Glutamatergic neuron (in vitro differentiated cells): ENCODE measurements at places on chromosomes 3 and 15. TPM values are rescaled to one million over a fixed set of nuclear protein-coding genes. Genes with fewer than 3 reads are reported as not detected.
A peak's percentile ranks its signal among the peaks of the same experiment; 100 is the strongest.

DNA sequence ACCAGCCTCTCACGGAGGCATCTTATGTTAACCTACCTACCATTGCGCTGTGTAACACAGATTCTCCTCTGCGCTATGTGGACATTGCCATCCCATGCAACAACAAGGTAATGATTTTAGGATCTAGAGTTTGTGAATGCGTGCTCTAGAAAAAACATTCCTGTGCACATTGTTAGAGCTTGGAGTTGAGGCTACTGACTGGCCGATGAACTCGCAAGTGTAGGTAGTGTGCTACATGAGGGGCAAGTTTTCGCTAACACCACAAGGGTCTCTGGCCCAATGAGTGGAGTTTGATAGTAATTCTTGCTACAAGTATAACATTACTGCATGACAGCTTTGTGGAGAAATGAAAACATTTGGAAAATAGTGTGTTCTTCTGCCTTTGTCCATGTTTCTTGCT is 4.4 kb downstream of the RPSA start:
- H3K27me3 ChIP-seq = peaks cover 5% of the 10 kb centered on the region
- no peaks in the 10 kb centered on the region for H3K36me3 ChIP-seq
- H3K27ac ChIP-seq = no peak overlapping the region

DNA sequence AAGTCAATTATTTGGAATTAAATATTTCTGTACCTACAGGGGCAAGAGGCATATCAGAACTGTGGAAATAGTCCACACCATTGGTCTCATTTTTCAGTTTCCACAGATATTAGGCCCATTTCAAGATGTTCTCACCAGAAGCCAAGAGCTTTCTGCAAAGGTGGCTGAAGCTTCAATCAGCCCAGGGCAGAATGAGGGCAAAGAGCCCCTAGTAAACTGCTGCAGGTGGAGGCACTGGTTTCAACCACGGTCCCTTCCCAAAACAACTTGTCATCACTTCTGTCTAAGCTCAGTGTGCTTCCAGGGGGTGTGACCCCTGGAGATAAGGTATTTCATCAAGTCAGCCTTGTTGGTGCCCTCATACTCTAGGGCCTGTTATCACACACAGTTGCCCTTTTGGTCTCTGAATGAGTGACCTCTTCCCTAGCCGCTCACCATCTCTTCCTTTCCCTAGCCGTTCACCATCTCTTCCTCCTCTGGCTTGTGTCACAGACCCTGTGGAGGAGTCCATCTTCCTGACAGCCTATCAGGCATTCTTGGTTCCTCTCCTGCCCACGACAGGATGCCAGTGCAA is 21.2 kb downstream of the IL17RD start:
- H3K4me3 ChIP-seq = no peak overlapping the region
- H3K27me3 ChIP-seq = no peaks in the 10 kb centered on the region
- no peaks in the 10 kb centered on the region for H3K36me3 ChIP-seq
- no peak overlapping the region for H3K27ac ChIP-seq
- DNase-seq = no peak

- no peak overlapping the region for H3K4me3 ChIP-seq
- peaks cover 6% of the 10 kb centered on the region for H3K4me1 ChIP-seq
- no peak overlapping the region for H3K27ac ChIP-seq
- DNase-seq = no peak
- no peaks in the 10 kb centered on the region for H3K36me3 ChIP-seq
Measured at GRCh38 chr3:116667324-116667723, 42.3 kb upstream of the TUSC7 start.

- peaks cover 27% of the 10 kb centered on the region for H3K4me1 ChIP-seq
- no peak overlapping the region for H3K4me3 ChIP-seq
- H3K36me3 ChIP-seq = no peaks in the 10 kb centered on the region
- DNase-seq = no peak
- no peak overlapping the region for H3K27ac ChIP-seq
Measured at GRCh38 chr15:47857776-47858167, 140.5 kb downstream of the SEMA6D start.

GRCh38 chr3:69119681-69120080 is 2.7 kb downstream of the LMOD3 start:
- H3K27me3 ChIP-seq = no peaks in the 10 kb centered on the region
- no peaks in the 10 kb centered on the region for H3K36me3 ChIP-seq
- DNase-seq = no peak
- no peak overlapping the region for H3K27ac ChIP-seq
- peaks cover 2% of the 10 kb centered on the region for H3K4me1 ChIP-seq
- H3K4me3 ChIP-seq = no peak overlapping the region

DNA sequence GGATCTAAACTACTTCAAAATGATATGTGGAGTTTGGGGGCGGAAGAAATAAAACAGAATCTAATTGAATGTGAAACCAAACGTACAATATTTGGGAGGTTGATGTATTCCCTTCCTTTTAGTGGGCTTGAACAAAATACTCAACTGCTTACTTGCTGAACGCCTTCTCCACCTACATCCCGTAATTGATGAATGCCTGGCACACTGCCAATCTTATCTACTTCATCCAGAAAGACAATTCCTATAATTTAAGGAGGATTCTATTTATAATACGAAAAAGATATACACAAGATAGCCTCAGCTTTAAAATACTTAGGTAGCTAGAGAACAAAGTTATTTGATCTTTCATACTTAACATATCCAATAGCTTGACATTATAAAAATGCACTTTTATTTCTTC is 23.1 kb upstream of the PDCD7 start:
- no peak overlapping the region for H3K27ac ChIP-seq
- DNase-seq = no peak
- no peaks in the 10 kb centered on the region for H3K27me3 ChIP-seq
- no peaks in the 10 kb centered on the region for H3K36me3 ChIP-seq
- no peak overlapping the region for H3K4me3 ChIP-seq

DNA sequence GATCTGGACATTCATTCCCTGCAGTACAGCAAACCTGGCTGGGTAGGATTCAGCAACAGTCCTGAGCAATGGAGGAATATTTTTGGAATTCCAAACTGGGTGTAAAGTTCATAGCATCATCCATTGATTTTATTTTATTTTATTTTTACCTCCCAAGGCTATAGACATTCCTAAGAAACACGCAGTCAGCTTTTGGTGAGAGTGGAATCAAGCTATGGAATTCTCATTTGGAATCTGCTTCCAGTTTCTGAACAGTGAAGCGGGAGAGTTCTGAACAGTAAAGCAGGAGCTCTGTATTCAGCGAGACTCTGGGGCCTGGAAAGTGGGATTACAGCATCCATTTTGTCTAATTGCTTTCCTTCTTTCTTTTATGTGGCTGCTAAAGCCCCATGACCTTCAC is 1.4 kb upstream of the PDZRN3 start:
- H3K27me3 ChIP-seq = peaks cover 4% of the 10 kb centered on the region
- H3K4me3 ChIP-seq = peak overlapping the region; percentile 86
- H3K4me1 ChIP-seq = peaks cover 31% of the 10 kb centered on the region
- no peak for DNase-seq
- no peaks in the 10 kb centered on the region for H3K36me3 ChIP-seq

GRCh38 chr3:109257269-109257668 is 59.0 kb downstream of the DPPA2 start:
- H3K4me3 ChIP-seq = no peak overlapping the region
- H3K27ac ChIP-seq = no peak overlapping the region
- H3K4me1 ChIP-seq = no peaks in the 10 kb centered on the region
- H3K36me3 ChIP-seq = peaks cover 4% of the 10 kb centered on the region

- peaks cover 3% of the 10 kb centered on the region for H3K27me3 ChIP-seq
- H3K36me3 ChIP-seq = peaks cover 9% of the 10 kb centered on the region
Measured at GRCh38 chr15:79572691-79573404, 140.7 kb downstream of the MINAR1 start.

DNA sequence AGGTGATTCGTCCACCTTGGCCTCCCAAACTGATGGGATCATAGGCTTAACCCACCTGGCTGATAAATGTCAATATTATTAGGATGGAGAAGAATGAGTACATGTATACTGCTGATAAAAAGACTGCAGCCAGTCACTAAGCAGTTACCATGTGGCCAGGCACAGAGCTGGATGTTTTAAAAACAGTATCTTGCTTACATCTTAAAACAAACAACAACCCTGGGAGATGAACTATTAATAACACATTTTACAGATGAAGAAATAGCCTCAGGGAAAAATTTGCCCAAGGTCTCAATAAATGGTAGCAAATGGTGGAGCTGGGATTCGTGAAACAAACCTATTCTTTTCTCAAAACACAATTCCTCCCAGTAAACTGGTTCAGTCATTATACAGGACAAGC is 18.1 kb downstream of the IL17RD start:
- H3K27me3 ChIP-seq = no peaks in the 10 kb centered on the region
- H3K36me3 ChIP-seq = no peaks in the 10 kb centered on the region
- H3K4me3 ChIP-seq = no peak overlapping the region

DNA sequence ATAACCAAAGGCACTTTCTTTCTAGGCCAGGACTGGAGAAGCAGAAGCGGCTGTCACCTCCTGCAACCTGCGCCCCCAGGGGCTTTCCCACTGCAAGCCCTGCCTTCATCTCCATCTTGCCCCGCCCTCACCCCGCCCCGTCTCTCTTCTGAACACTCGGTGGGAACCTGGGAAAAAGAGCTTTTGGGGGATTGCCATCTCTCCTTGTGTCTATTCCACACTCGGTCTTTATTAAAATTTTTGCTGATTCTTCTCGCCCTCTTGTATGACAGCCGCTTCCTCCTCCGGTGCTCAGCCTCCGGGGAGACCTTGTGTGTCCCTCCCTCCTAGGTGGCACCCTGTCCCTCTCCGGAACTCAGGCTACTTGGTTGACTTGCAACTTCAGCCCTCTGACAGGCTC is 41.9 kb upstream of the SPESP1 start:
- H3K4me3 ChIP-seq = no peak overlapping the region
- DNase-seq = peak; percentile 21
- H3K4me1 ChIP-seq = no peaks in the 10 kb centered on the region
- H3K27ac ChIP-seq = no peak overlapping the region

DNA sequence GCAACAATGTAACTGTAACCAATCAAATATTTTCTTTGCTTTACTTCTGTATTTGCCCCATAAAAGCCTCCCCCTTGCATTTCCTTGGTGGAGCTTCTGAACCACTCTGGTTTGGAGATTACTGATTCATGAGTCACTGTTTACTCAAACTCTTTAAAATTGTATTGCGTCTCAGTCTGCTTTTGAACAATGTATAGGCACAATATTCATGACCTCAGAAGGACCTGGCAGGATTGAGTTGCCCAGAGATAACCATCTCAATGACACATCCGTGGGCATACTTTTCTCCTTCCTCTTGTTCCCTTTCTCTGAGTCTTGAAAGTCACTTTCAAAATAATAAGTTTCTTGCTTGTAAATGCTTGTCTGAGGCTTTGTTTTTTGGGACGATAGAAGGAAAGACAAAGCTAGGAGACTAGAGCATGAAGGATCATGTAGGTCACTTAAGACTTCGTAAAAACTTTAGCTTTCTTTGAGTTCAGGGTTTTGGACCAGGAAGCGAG is 57.1 kb upstream of the POU1F1 start:
- H3K4me3 ChIP-seq = no peak overlapping the region
- no peaks in the 10 kb centered on the region for H3K27me3 ChIP-seq
- no peak for DNase-seq
- H3K4me1 ChIP-seq = no peaks in the 10 kb centered on the region
- no peaks in the 10 kb centered on the region for H3K36me3 ChIP-seq

SI gene
- total RNA-seq = not detected

SRGAP3 gene
- total RNA-seq = 197 TPM

UBA3 gene
- total RNA-seq = 68.6 TPM
